ENCODE measurements at places on chromosomes 3 and 15.

DNA sequence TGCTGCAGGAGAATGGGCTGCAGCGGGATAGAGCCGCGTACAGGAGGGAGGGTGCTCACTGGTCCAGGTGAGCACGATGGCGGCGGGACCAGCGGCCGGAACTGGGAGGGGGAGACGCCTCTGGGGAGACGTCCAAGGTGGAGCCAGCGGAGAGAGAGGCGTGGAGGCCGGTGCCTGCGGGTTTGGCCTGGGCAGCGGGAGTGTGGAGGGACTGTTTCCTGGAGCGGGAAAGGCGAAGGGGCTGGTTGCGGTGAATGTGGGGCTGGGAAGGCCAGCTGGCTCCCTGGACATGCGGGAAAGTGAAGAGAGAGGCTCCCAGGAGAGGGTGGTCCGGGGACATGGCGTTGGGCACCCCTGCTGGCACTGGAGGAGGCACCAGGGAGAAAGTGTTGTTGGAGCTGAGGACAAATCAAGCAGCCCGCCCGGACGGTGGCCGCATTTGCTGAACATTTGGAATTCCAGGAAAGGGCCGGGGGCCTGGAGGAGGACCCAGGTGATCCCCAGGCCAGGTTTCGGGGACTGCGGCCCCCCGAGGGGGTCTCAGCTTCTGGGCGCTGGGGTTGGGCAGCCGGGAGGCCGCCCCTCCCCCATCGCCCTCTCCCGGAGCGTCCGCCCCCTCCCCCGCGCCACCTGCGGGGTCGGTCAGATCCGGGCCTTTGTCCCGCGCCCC, 34.3 kb downstream of the DNAJB8 start:
- DNase-seq: peak; percentile 28

DNA sequence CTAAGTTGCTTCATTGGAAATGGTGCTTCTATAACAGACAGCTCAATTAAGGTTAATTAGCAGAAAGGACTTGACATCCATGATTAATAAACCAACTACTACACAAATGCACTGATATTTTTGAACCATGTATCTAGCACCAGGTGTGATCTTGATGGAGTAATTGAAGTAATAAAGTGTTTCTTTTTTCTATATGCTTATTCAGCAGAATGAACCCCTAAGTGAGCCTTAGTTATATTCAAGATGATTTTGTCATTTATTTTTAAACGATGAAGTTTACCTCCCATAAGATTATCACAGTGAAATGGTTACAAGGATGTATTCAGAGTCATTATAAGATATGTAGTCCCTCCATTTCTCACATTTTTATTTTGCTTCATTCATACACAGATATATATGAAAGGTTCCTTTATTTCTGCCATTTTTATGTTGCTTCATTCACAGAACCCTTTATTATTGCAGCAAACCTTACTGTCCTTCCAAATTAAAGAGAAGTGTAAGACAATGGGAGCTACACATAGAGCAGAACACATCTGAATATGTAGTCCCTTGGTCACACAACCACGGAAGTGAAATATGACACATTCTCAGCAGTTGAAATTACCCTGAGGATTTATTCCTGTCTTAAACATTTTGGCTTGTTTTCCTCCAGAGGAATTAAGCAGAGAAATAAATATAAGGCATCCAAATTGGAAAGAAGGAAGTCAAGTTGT, 295.0 kb downstream of the RAP2B start:
- DNase-seq: no peak

GRCh38 chr3:52536112-52536368, 365 bp upstream of the UQCC5 start:
- DNase-seq: no peak

DNA sequence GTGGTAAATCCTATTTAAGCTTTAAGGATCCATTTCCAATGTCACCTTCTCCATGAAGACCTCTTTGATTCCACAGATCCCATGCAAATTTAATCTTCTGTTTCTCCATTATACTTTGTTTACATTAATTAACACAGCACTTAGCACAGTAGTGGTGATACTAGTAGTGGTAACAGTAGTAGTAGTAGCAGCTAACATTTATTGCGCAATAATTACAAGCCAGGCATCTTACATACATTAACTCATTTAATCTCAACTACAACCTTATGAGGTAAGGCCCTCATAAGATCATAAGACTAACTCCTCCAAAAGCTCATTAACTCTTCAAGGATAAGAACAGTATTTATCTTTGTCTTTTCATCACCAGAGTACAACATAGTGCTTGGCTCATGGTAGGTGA, 54.8 kb upstream of the FSIP1 start:
- no peak for DNase-seq

GRCh38 chr3:141311170-141311495, 57.2 kb upstream of the ZBTB38 start:
- DNase-seq: no peak

DNA sequence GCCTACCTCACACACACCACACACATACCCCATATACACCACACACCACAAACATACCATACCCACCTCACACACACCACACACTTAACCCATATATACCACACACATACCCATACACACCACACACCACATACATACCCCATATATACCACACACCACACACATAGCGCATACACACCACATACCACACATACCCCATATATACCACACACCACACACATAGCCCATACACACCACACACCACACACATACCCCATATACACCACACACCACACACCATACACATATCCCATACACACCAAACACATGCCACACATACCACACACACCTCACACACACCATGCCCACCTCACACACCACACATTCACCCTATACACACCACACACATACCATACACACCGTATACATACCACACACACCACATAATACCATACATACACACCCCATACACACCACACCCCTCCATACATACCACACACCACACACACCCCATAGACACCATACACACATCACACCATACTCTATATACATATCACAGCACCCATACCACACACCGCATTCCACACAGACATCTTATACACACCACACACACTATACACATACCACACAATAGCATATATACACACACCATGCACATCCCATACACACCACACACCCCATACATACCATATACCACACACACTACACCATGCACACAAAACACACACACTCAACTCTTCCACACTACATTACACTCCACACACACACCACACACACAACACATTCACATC, 29.5 kb downstream of the APBA2 start:
- DNase-seq: no peak

DNA sequence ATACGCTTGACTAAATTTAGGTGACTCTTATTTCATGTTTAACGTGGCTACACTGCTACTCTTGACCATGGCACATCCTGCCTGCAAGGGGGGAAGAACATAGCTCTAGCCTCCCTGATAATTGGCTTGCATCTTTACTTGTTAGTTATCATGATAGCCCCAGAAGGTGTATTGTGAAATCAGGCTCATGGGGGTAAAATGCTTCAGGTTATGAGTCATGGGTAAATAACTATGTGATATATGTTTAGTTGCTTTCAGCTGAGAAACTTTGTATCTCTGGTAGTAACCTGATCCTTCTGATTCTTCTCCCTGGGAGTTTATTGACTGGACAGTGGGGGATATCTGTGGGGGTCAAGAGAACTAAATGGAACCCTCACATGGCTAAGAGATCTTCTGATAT, 660.8 kb upstream of the UBE2E2 start:
- DNase-seq: no peak

DNA sequence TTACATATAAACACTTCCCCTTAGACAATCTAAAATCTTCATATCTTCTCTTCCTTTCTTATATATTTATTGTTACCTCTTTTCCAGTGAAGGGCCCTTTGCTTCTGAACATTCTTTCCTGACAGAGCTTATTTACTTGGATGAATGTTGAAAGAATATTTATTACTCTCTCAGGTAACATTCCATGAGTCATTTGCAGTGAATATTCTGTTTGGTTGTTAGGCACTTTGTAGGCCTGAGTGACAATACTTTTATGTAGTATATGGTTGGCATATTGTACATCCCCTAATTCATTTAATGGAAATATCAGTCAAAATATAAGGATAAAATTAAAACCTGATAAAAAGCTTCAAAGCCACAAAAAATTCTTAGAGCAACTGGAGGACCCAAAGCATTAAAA, 260.9 kb upstream of the KCNMB2 start:
- DNase-seq: no peak

- DNase-seq: no peak
Observed at GRCh38 chr3:62183087-62183486, 190.3 kb downstream of the FEZF2 start.

- DNase-seq: no peak
Observed at GRCh38 chr15:69462030-69462492, 9.4 kb downstream of the RPLP1 start.

GRCh38 chr3:40169983-40170382, 139.5 kb upstream of the EIF1B start:
- no peak for DNase-seq

- peak; percentile 95 for DNase-seq
Observed at GRCh38 chr3:113745756-113746547, at the start of gene NAA50. Gene NAA50, minus strand, starts transcription at chr3:113746249. Its CDS starts 300 bp downstream, at chr3:113745949.

DNA sequence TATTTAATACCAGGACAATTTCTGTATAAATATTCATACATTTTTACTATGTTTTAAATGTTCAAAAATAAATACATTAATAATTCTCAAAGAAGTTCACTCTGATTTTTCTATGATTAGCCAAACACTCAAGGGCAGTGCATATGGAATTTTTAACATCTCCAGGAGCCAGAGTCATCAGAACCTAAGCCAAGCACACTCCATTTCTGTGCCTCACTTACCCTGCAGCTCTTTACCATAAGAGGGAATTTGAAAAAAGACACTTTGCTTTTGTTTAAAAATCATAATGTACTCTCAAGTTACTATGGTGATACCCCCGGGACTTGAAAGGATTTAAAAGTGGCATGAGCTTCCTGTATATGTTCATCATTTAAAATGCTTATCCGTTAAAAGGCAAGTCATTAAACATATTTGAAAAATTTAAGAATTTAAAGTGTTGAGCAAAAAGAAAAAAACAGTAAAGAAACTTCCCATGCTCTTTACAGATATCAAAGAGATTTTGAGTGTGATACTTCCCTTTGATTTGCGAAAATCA, 747.4 kb upstream of the NECTIN3 start:
- no peak for DNase-seq

DNA sequence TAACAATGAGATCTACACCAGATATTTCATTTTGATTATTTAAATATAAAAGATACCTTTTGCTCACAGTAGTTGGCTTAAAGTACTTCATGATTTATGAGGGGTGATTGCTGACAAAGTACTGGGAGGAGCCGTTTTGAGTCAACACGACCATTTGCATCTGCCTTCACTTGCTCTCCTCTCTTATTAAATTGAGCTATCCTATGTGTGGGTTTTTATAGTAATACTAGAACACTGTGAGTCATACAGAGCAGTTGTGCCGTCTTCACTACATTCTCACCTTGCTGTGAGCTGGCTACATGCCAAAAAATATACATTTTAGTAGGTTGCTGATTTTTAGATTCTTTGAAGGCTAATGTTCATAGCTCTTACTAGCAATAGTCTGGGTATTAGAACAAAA, 161.2 kb downstream of the ALCAM start:
- DNase-seq: no peak

- peak; percentile 67 for DNase-seq
Observed at GRCh38 chr15:24956111-24956838, 1.5 kb downstream of the SNRPN start.

GRCh38 chr3:110686701-110687100, 384.9 kb upstream of the NECTIN3 start:
- DNase-seq: no peak

DNA sequence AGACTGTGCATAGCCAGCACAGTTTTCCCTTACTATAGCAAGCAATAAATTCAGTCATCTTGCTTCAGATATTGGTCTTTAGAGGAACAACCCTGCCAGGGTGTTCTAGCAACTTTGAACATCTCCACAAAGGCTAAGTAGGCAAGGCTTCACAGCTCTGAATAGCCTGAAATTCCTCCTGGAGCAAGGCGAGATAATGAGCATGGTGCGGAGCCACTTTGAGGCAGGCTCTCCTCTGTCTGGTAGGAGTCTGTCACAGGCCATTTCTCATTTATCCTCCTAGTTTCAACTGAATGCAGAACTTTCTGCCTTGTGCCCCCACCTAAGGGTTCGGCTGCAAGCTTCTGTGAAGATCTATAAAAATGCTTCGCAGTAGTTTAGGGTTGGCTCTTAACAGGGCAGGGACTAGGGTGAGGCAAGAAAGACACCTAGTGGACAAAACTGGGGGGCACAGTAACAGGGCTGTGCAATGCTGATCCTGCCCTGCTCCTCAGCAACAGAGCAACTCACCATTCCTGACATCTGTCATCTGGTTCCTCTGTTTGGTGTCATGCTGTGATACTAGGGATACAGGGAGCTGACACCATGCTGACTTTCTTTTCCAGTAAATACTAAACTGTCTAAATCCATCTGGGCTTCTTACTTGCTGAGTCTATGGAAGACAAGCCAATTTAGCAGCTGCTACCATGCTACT, 16.6 kb upstream of the EHHADH start:
- DNase-seq: peak; percentile 56

DNA sequence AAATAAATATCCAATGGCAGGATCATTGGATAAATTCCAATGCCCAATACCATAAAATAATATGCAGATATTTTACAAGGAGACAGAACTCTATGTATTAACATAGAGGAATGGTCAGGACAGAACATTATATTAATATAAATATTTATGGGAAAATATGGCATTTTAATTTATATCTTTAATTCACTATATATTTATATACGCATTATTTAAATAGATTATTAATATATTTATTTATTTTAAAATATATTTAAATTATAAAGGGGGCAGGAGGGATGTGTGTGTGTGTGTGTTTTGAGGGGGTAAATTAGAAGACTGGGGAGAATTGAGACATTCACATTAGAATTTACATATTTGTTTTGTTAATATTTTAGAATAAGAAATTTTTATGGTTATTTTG, 31.6 kb upstream of the CNTN3 start:
- no peak for DNase-seq

- DNase-seq: no peak
Observed at GRCh38 chr3:127396473-127396872, 108.6 kb upstream of the PRR20G start.

- DNase-seq: no peak
Observed at GRCh38 chr15:44296625-44297524, 8.4 kb downstream of the GOLM2 start.

- DNase-seq: no peak
Observed at GRCh38 chr15:35567392-35567791, 21.4 kb upstream of the DPH6 start.

DNA sequence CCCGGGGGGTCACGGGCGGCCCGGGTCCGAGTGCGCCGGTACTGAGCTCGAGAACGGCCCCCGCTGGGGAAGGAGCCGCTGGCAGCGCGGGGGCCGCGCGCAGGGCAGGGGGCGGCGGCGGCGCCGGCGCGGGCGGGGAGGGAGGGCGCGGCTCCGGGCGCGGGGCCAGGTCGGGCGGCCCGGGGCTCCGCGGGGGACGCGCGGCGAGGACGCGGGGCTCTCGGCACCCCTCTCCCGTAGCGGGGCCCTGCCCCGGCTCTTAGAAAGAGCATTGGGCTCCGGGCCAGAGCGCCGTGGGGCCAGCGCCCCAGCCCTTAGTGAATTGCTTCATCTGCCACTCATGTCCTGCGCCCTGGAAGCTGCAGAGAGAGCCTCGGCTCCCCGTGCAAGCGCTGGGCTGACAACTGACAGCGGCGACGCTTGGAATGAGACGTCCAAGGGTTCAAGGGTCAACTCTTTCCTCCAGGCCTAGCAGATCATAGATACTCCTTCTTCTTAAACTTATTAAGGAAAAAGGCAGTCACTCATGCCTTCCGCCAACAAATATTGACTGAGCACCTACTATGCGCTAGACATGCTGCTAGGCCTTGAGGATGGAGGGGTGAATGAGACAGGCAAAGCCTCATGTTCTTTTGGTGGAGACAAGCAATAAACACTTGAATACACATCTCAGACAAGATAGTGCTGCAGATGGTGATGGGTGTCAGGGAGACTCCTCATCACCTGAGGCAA, 140.8 kb downstream of the SMAD6 start:
- DNase-seq: no peak

Measured in endothelial cell (in vitro differentiated cells).